ENCODE measurements at places on chromosomes 7 and 10.

GRCh38 chr7:149637911-149638565 lies 135.3 kb downstream of the ZNF467 start:
- DNase-seq = no peak

- no peak for DNase-seq
Observed at GRCh38 chr10:113689057-113689456, 9.3 kb downstream of the CASP7 start.

DNA sequence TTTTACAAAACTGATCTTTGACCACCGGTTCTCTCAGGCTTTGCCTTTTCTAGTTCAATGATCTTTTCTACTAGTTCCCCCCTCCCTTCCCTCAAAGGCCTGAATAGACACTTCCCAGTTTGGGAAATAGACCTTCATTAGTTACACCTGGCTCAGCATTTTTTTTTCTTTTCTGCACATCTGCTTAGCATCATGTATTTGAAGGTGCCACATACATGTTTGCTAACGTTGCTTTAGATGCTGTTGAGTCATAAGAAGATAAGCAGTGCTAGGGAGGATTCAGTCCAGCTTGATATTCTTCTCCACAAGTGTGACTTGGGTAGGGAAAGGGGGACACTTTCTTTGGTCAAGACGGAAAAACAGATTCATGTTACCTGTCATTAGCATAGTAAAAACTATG lies 78.3 kb downstream of the BICC1 start:
- no peak for DNase-seq

GRCh38 chr10:96830511-96831199 lies 1.4 kb upstream of the LCOR start:
- no peak for DNase-seq

GRCh38 chr10:50540826-50541122 lies 83.0 kb downstream of the SGMS1 start:
- DNase-seq = no peak

- DNase-seq = no peak
Observed at GRCh38 chr7:11748884-11749283, 83.1 kb downstream of the THSD7A start.

DNA sequence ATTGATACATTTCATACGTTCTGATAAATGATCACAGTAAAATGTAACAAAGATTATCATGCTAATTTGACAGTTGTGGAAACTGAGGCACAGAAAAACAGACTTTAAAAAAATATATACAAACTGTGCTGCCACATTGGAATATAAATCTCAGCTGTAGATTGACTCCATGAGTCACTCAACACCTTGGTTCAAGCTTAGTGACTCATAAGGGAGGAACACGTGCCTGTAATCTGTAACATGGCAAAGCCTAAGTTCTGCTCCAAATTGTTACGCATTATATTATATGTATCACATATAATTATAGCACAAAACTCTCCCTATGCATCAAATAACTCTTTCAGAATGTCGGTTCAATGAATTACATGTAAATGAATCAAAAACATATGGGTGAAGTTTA lies 1047.5 kb downstream of the GATA3 start:
- DNase-seq = no peak

GRCh38 chr7:117386110-117386706 lies 41.1 kb downstream of the ASZ1 start:
- DNase-seq = no peak

- no peak for DNase-seq
Observed at GRCh38 chr7:101465576-101466196, 103.0 kb downstream of the COL26A1 start.

DNA sequence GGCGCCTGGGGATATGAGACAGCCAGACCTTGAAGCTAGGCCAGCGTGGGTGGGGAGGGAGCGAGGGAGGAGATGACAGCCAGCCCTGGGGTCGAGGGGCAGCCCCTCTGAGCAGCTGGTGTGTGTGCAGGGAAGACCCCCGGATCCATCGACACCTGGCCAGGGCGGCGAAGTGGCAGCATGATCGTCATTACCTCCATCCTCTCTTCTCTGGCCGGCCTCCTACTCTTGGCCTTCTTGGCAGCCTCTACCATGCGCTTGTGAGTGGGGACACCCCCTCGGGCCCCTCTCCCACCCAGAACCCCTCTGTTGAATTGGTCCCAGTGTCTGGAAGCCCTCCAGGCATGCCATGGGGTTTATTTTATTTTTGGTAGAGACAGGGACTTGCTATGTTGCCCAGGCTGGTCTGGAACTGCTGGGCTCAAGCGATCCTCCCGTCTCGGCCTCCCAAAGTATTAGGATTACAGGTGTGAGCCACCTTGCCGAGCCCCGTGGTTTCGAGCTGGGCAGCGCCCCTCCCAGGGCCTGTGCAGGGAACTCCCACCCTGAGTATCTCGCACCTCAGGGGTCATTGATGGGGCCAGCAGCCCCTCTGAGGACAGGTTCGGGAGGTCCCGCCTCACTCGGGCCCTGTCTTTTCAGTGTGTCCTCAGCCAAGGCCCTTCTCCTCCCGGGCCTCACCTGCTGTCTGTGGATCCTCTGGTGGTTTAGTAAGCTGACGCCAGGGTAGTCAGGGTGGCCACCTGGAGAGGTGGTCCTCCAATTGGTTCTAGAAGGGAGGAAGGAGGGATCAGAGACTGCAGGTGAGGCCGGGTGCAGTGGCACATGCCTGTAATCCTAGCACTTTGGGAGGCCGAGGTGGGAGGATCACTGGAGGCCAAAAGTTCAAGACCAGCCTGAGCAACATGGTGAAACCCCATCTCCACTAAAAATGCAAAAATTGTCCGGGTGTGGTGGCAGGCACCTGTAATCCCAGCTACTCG lies 3.8 kb downstream of the UPK3B start:
- no peak for DNase-seq

- no peak for DNase-seq
Observed at GRCh38 chr7:157558875-157559595, 222.2 kb downstream of the DNAJB6 start.

DNA sequence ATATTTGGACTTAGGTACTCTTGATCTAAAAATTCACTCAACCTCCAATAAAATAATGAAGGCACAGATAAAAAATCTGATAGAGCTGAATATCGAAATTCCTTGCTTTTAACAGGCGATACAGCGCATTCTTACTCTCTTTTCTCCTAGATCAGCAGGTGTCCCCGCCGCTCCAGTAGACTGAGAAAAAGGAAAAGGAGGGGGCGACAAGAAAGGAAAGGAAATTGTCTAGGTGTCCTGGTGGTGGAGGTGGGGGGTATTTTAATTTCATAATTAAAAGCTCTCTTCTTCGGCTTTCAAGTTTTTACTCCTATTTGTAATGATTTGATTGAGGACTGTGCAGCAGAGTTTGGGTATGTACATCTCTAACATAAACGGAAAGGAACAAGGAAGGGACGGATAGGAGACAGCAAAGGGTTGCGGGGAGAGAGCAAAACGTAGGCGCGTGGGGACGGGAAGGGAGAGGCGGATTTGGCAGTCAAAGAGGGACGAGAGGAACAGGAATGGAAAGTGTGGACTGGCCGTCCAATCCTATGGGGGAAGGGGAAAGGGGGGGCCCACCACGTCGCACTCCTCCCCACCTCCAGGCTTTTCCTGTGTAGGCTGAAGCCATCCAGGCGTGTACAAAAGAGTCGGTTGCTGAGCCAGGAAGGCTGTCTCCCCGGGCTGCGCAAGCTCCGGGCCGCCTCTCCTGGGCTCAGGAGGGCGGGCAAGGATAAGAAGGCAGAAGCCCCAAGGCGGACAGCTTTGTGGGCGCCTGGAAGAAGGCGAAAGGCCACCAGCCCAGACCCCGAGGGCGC lies 875 bp upstream of the HECTD2 start:
- DNase-seq = peak; percentile 46

DNA sequence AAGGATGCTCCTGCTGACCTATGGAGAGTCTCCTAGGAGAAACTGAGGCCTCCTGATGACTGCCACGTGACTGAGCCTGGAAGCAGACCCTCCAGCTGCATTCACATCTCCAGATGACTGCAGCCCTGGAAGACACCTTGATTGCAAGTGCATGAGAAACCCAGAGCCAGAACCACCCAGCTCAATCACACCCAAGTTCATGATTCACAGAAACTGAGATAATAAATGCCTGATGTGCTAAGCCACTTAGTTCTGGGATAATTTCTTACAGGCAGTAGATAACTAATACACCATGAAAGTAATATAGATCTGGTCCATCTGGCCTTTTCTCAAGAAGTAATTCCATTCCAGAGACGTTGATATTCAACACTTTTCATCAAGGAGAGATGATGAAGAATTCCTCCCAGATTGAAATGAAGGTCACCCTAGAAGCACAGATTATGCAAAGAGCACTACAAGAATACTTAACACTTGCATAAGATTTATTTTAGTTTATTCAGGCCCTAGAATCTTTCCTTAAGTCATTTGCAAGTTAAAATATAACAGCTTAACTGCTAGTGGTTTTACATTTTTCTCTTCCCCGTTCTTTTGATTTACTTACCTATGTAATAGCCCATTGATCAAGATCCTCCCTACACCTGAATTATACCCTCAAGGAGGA lies 208.2 kb upstream of the INHBA start:
- no peak for DNase-seq

GRCh38 chr10:5683065-5683464 lies 1.6 kb upstream of the TASOR2 start:
- no peak for DNase-seq

- DNase-seq = no peak
Observed at GRCh38 chr10:98472196-98472595, 25.5 kb upstream of the HPS1 start.

- DNase-seq = no peak
Observed at GRCh38 chr10:128612195-128612594, 486.0 kb upstream of the MKI67 start.

- DNase-seq = no peak
Observed at GRCh38 chr7:77216181-77216845, 16.7 kb upstream of the FGL2 start.

DNA sequence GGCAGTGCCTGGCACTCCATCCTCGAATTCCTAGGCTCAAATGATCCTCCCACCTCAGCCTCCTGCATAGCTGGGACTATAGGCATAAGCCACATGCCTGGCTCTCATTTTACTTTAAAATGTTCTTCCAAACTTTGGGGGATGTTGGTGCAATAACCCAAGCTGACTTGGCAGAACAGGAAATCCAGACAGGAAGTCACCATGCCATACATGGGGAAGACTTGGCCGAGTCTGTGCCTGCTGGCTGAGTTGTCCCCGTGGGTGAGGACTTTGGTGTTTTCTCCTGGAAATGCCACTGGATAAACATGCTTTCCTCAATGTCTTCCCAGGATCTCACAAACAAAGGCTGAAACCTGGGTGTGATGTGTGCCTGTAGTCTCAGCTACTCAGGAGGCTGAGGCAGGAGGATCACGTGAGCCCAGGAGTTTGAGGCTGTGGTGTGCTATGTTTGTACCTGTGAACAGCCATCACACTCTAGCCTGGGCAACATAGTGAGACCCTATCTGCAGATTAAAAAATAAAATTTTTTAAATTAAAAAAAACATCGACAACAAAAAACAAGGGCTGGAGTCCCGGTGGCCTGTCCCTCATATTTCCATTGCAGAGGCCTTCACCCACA lies 19.8 kb downstream of the HKDC1 start:
- DNase-seq = no peak

DNA sequence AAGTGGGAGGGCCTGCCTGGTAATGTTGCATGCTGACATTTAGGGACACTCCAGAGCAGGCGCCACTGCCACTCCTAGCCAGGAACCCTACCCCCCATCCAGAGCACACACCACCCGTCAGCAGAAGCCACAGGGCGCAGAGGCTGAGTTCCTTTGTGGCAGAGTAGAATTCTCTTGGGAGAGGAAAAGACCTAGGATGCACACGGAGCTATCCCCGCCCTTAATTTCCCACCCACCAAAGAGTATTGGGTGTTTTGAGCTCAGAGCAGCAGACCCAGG lies 702 bp upstream of the INSYN2A start:
- no peak for DNase-seq

DNA sequence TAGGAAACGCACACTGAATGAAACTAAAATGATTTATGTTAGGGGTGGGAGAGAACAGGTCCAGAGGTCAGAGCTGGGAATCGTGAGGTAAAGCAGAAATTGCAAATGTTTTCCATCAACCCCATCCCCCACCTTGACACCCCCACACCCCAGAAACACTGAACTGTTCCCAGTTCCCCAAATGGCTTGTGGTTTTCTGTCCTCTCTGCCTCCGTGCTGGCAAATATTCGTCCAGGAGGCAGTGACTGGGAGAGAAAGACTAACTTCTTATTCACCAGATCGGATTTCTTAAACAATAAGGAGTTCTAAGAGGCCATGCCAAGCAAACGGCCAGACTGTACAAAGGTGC lies 730 bp upstream of the RASSF4 start:
- no peak for DNase-seq

DNA sequence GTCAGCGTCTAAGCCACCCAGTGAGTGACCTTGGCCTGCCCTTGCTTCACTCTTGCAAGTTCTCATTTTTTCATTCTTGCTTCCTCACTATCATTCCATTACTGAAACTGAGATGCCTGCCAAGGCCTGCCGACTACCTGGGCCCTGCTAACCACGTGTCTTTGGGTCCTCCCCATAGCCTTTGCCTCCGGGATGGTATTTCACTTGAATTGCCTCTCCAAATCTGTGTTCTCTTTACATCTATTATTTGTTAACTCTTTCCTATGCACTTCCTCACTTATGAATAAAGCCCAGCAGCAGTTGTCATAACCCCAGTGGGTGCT lies 234.6 kb downstream of the SNX10 start:
- no peak for DNase-seq

DNA sequence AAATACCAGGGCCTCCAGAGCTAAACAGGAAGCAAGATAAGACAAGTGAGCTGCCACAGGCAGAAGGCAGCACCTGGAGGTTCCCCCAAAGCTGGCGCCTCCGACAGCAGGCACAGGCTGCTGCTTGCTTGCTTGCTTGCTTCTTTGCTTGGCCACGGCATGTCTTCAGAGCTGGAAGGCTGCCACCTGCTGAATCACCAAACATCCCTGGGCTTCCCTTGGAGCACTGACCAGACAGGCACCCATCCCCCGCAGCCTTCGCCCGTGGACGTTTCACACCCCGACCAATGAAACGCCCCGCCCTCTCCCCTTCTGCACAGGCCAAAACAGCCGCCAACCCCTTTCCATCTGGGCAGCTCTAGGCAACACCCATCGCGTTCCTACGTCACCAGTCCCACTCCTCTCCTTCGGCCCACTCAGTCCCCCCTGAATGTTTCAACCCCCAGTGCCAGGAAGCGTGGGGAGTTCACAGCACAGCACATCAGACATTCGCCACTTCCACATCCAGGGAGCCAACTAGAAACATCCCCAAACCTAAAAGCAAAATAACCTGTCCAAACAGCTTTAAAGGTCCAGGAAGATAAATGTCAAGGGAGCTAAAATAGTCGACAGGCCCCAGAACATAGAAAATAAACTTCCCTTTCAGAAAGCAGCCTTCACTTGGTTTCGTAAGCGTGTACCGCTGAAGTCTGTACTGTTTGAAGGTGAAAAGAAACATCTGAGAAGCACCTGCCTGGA lies 1.6 kb downstream of the SGMS1 start:
- no peak for DNase-seq

DNA sequence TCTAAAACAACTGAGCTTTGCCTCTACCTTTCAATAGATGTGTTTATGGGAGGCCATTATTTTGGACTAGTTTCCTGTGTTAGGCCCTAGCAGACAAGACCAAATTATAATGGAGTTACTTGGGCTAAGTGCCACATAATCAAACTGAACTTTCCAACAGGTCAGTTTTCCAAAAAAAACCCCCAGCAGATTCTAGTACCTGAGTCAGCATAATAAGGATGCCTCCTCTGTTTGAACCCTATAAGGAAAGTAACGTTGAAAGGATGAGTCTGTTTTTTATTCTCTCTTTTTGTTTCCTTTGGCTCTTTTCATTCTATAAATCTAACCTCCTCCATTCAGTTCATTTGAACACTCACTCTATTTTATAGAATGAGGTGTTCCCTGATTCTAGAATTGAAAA lies 148.1 kb upstream of the FAM3C start:
- DNase-seq = no peak

Data from NCI-H1436 treated with DMSO at 0.1 percent for 48 hours (cell line).